ENCODE measurements at places on chromosomes 2 and 18.

GRCh38 chr2:105307962-105308361, 21.6 kb downstream of the TGFBRAP1 start:
- no peak for DNase-seq

DNA sequence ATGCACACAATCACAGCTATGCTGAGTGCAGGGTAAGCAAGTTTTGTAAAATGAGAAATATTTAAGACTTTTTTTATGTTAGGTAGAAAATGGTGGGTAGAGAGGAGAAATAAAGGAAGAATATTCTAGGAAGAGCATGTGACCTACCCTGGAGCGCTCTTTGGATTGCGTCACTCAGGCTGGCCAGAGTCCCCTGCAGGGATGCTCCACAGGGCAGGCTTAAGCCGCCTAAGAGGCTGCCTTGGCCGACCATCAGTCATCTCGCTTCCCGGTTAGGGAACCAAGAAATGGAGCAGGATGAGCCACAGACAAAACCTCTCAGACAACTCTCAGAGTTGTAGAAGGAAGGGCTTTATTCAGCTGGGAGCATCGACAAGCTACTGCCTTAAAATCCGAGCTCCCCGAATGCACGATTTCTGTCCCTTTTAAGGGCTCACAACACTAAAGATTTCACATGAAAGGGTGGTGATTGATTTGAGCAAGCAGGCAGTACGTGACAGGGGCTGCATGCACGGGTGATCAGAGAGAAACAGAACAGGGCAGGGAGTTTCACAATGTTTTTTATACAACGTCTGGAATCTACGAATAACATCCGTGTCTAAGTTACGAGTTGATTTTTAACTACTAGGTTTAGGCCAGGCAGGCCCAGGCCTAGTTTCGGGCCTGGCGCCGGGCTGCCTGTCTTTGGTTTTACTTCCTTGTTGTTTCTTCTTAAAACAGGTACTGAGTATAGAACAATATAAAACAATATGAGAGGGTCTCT, 1072.0 kb downstream of the CBLN2 start:
- DNase-seq, result no peak

DNA sequence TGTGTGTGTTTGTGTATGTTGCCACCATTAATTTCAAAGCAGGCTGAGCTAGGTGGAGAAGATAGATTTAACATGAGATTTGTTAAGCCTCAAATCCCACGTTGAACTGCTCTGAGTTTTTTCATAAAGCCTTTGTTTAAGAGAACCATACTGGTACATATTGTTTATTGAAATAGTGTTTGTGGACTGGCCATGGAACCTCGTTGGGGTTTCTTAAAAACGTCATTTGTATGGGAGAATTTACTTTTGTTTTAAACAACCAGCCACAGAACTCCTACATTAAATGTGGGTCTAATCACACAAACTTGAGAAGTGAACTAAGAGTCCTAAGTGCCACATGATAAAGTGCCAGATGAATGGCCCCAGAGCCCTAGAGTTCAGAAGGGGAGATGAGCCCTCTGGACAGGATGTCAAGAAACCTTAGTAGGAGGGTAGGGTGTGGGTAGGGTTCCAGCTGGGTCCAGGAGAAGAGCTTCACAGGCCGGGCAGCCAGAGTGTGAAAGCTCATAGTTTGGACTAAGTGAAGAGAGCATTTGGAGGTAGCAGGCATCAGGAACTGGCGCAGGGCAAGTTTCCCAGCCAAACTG, 120.6 kb upstream of the EML6 start:
- DNase-seq, result no peak

GRCh38 chr18:65821911-65822310, 71.1 kb downstream of the CDH7 start:
- DNase-seq, result no peak

GRCh38 chr2:95020275-95021022, 5.1 kb upstream of the MAL start:
- DNase-seq, result no peak

DNA sequence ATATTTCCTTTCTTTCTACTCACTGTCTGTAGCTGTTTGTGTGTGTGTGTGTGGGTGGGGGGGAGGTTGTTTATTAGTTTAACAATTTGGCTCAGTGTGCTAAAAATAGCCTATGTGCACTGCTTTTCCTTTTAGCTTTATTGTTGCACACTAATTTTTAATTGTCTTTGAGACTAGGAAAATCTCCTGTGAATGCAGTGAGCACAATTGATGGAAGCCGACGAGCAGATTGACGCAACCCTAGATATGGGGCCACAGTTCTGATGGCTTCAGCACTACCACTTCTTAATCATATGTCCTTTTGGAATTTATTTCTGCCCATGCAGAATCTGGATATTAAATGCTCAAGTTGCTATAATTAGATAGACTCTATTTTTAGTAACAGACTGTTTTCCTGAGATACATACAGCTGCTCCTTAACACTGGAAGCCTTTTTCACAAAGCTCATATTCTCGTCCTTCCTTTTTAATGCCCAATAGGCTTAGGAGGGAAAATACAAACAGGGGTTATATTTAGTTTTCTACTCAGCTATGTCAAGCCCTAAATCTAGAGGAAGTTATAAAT, 109.1 kb downstream of the IRS1 start:
- no peak for DNase-seq

DNA sequence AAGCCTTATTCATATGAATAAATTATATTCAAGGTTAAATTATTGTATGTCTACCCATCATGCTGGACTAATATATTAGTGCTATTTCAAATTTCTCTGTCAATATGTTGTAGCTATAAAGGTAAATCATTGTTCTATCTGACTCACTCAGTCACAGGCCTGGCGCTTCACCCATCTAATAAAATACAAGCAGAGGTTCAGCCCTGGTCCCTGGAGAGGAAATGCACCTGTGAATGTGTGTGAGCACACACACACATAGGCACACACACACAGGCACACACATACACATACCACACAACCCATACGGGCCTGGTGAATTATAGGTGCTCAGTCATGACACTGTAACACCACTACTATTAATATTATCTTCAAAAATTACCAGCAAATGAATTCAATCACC, 1396.1 kb downstream of the DPP10 start:
- DNase-seq, result no peak

DNA sequence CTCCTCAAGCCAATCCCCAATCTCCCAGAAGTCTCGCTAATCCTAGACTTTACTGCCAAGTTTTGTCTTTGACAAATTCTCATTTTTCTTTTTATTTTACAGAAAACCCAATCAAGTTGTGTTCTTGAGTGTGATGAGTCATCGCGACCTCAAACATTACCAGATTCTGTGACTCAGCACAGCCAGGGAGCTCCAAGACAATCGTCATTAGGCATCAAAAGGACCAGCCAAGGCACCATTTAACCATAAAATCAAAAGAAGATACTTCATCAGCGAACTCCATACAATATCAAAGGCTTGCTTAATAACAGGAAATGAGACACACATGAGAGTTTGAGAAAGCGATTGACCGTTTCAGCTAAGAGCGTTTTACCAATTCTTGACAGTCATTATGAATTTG, 146.2 kb upstream of the AGAP1 start:
- no peak for DNase-seq

- DNase-seq, result no peak
Measured at GRCh38 chr18:61653823-61654551, 238.8 kb downstream of the RNF152 start.

DNA sequence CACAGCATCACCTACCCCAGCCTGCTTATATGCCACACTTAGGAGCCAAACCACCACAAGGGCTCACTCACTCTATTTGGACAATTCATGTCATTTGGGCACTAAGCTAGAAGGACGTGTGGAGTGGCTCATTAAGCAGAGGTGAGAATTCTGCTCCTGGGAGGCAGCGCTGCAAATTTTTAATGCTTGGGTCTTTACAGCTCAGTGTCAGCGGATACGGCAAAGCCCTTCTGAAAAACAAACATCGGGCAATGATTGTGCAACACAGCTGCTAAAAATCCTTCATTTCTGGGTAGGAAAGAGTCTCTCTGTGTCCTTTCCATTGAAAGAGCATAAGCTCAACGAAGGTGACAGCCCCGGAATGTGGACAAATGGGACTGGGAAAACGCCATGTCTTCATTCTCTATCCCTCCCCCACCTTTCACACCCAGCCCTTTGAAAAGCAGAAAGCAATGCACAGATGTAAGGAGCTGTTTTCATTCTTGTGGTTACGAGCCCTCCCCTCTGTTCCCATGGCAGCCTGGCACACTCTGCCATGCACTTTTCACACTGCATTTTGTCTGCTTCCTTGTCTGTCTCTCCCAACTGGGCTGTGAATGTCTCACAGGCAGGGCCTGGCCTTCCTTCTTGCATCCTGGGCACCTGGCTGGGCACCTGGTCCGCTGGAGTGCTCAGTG, 16.0 kb downstream of the TMEM177 start:
- no peak for DNase-seq

GRCh38 chr2:63888053-63888452, 46.4 kb downstream of the UGP2 start:
- DNase-seq, result no peak

DNA sequence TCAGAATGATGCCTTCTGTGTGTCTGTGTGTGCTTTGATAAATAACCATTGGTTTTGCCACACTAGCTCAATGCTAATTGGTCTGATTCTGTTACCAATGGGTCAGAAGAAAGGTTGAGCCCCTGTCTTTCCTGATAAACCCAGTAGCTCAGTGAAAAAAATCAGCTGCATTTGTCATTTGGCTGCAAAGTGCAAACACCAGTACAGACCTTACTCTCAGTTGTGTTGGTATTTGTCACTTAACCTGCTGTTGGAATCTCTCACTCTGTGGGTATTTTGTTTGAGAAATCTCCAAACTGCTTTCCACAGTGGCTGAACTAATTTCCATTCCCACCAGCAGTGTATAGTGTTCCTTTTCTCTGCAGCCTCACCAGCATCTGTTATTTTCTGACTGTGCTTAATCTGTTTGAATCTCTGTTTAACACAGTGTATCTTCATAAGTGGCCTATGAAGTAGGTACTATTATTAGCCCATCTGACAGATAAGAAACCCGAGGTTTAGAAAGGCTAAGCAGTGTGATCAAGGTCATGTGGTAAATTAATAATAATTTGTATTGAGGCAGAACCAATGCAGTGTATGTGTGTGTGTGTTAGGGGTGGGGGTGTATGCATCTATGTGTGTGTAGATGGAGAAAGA, 26.7 kb downstream of the LIMS1 start:
- no peak for DNase-seq

DNA sequence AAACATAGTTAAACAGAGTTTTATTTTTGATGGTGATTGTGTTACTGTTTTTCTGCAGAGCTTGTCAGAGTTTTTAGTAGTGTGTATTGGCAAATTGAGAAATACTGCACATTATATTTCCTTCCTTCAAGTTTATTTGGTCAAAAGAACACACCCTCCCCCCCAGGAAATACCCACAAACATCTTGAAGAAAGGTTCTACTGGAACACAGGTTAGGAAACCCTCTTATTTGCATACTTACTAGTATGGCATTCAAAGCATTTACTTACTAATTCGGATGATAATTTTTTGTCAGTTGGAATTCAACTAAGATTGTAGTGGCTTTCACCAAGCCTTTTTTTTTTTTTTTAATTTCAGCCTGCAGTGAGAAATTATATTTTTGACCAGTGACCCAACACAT, 9.1 kb downstream of the CAB39 start:
- no peak for DNase-seq

- DNase-seq, result no peak
Measured at GRCh38 chr2:100561191-100561590, 1.6 kb upstream of the PDCL3 start.
